ENCODE measurements at places on chromosomes 3 and 15. TPM values are rescaled to one million over a fixed set of nuclear protein-coding genes. Genes with fewer than 3 reads are reported as not detected.

DNA sequence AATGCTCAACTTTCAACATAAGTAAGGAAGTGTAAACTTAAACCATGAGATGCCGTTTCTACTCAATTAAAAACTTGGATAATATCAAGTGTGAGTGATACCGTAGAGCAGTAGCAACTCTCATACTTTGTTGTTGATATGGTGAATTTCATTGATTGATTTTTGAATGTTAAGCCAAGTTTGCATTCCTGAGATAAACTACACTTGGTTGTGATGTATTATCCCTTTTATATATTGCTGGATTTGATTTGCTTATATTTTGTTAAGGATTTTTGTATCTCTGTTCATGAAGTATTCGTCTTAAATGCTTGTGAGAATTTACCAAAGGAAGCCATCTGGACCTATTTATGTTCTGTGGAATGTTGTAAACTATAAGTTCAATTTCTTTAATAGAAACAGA, 21.7 kb downstream of the SLMAP start:
- H3K27ac ChIP-seq: no peak overlapping the region
- no peak overlapping the region for H3K4me3 ChIP-seq
- no peaks in the 10 kb centered on the region for H3K27me3 ChIP-seq
- DNase-seq: no peak

DNA sequence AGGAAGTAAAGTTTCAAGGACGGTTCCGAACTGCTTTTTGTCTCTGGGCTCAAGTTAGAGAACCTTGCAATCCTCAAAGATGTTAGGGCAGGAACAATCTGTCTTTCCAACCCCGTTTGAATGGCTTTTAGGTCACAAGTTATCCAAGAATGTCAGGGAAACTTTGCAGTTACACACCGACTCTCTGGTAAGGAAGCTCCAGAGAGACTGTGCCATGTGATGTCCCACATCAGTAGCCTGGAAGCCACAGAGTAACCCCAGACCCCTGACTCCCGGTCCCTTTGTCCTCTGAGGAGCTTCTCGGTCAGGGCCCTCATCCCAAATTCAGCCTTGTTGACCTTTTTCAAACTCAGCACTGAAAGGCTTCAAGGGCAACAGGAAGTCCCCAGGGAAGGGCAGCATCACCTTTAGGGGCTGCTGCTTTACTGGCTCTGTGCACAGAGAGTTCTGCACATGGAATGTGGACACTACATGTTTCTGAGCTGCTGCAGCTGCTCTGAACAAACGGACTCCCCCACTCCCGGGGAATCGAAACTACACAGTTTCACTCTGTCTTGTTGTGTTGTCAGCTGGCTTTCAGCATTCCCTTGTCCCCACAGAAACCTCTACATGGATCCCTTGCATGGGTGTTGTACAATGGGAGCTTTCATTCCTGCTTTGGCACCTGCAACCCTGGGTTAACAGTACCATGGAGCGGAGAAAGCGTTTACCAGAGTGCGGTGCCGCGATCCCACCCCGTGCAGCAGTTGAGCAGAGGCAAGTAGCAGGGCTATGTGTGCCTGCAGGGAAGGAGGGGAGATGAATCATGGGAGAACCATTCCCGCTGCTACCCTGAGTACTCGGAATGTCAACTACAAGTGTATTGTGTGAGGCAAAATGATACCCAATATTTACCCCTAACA, 408.2 kb upstream of the THBS1 start:
- peak overlapping the region; percentile 19 for H3K27ac ChIP-seq
- H3K27me3 ChIP-seq: no peaks in the 10 kb centered on the region
- H3K4me1 ChIP-seq: peaks cover 25% of the 10 kb centered on the region
- DNase-seq: no peak
- H3K36me3 ChIP-seq: no peaks in the 10 kb centered on the region

DNA sequence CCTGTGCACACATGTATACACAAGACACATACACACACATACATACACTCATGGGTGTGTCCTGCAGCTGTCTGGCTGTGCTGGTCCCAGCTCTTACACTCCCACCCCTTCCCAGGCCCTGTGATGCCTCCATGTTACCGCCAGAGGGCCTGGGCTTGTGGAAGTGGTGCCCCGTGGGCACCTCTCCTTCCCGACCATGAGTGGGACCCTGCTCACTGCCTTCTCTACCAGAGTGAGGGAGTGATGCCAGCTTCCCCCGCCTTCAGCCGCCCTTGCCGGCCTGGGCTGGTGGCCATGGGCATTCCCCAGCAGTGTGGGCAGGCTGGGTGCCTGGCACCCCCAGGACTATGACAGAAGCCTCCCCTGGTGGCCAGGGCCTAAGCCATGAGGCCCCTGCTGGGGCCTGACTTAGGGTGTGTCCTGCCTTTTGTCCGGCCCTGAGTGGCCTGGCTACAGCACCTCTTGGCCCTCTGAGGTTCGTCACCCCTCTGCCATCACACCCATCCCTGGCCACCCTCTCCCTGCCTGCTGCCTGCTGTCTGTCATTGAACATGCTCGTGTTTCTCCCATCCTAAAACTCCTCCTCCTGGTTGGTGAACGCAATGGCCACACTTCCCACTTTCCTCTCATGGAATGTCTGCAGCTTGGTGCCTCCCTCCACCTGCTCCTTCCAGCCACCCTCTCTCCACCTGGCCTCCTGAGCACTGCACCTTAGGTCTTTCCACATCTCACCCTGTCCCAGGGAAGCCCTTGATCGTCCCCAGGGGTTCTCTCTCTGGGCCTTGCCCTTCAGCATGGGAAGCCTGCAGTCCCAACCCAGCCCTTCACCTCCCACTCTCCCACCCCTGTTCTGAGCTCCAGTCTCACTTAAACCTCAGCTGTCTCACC, 14.6 kb downstream of the HDAC11 start:
- H3K4me1 ChIP-seq: peaks cover 8% of the 10 kb centered on the region
- H3K36me3 ChIP-seq: peaks cover 12% of the 10 kb centered on the region
- H3K27me3 ChIP-seq: no peaks in the 10 kb centered on the region
- no peak for DNase-seq

- DNase-seq: no peak
- no peaks in the 10 kb centered on the region for H3K27me3 ChIP-seq
- H3K27ac ChIP-seq: no peak overlapping the region
- no peaks in the 10 kb centered on the region for H3K36me3 ChIP-seq
- H3K4me1 ChIP-seq: no peaks in the 10 kb centered on the region
Observed at GRCh38 chr3:142817897-142818296, 71.0 kb downstream of the PCOLCE2 start.

DNA sequence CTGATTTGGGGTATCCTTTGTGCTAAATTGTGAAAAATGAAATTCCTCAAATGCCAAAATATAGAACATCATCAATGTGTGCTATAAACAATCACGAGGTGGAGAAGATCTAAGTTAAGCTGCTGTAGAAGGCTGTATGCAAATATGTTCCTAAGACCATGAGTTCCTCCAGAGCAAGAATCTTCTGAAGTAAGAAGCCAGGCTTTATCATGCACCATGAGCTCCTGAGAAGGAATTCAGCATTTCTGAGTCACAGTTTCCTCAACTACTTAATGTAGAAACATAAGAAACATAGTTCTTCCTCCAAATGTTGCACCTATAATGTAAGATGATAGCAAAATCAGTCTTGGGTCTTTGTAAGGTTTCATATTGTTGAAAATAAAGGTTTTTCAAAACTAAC, 241.7 kb upstream of the MDFIC2 start:
- no peaks in the 10 kb centered on the region for H3K27me3 ChIP-seq
- no peaks in the 10 kb centered on the region for H3K4me1 ChIP-seq
- no peak overlapping the region for H3K4me3 ChIP-seq
- H3K36me3 ChIP-seq: no peaks in the 10 kb centered on the region
- no peak for DNase-seq

DNA sequence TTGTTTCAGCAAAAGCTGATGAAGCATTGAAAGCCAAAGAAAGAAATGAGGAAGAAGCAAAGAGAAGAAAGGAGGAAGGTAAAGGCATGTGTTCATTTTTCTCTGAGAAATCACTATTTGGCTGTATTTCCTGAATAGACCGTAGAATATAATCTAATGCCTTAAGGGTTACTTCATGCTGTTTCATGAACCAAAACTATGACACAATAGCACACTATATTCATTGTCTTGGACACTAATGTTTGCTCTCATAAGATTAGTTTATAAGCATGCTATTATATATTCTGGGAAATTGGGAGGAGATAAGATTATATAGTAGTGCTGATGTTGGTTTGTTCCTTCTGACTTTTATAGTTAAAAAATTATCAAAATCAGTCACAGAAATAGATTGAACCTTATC, 110.1 kb upstream of the MLF1 start:
- H3K27ac ChIP-seq: no peak overlapping the region
- no peaks in the 10 kb centered on the region for H3K36me3 ChIP-seq

GRCh38 chr3:127457094-127457475, 133.4 kb downstream of the TPRA1 start:
- peaks cover 26% of the 10 kb centered on the region for H3K4me1 ChIP-seq
- peaks cover 11% of the 10 kb centered on the region for H3K27me3 ChIP-seq
- H3K27ac ChIP-seq: no peak overlapping the region
- no peak for DNase-seq

GRCh38 chr3:45954306-45954705, 11.0 kb downstream of the CXCR6 start:
- peaks cover 48% of the 10 kb centered on the region for H3K4me1 ChIP-seq
- H3K4me3 ChIP-seq: no peak overlapping the region
- no peaks in the 10 kb centered on the region for H3K27me3 ChIP-seq
- DNase-seq: no peak

DNA sequence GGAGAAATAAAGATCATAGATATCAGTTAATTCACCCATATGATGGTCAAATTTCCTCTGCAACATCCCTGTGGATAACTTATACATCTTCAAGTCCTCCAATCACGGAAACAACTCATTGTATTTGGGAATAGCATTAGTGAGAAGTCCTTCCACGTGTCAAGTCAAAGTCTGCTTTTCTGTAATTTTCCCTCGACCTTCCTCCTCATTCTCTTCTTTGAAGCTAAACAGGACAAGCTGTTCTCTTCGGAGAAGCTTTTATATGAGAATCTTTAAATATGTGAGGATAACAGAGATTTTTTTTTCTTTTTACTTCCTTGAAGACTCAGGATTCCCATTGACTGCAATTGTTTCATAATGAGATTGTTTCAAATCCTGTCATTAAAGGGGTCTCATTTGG, 230.4 kb downstream of the ZPLD1 start:
- H3K36me3 ChIP-seq: no peaks in the 10 kb centered on the region
- H3K27me3 ChIP-seq: no peaks in the 10 kb centered on the region
- no peak overlapping the region for H3K27ac ChIP-seq
- no peaks in the 10 kb centered on the region for H3K4me1 ChIP-seq
- DNase-seq: no peak

GRCh38 chr3:195260280-195260905, 10.6 kb downstream of the XXYLT1 start:
- peaks cover 49% of the 10 kb centered on the region for H3K4me1 ChIP-seq
- peak; percentile 93 for DNase-seq
- peak overlapping the region; percentile 94 for H3K27ac ChIP-seq
- peak overlapping the region; percentile 81 for H3K4me3 ChIP-seq
- H3K36me3 ChIP-seq: no peaks in the 10 kb centered on the region

DNA sequence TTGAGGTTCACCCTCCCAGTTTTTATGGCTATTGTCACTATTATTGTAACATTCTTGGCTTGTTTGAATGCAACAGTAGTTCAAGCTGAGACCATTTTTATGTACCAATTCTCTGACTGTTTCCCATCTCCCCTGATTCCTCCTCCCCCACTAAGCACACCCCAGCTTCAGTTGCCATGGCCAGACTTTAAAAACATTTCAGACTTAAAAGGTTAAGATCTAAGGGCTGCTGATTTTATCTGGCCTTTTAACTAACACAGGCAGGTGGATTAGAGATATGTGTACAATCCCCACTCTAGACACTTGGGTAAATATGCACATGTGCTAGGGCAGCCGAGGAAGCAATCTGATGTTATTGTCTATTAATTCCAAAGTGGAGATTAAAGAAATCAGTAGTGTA, 386.3 kb upstream of the NR2F2 start:
- H3K4me3 ChIP-seq: no peak overlapping the region
- H3K27ac ChIP-seq: no peak overlapping the region
- H3K36me3 ChIP-seq: no peaks in the 10 kb centered on the region
- no peak for DNase-seq
- no peaks in the 10 kb centered on the region for H3K27me3 ChIP-seq

DNA sequence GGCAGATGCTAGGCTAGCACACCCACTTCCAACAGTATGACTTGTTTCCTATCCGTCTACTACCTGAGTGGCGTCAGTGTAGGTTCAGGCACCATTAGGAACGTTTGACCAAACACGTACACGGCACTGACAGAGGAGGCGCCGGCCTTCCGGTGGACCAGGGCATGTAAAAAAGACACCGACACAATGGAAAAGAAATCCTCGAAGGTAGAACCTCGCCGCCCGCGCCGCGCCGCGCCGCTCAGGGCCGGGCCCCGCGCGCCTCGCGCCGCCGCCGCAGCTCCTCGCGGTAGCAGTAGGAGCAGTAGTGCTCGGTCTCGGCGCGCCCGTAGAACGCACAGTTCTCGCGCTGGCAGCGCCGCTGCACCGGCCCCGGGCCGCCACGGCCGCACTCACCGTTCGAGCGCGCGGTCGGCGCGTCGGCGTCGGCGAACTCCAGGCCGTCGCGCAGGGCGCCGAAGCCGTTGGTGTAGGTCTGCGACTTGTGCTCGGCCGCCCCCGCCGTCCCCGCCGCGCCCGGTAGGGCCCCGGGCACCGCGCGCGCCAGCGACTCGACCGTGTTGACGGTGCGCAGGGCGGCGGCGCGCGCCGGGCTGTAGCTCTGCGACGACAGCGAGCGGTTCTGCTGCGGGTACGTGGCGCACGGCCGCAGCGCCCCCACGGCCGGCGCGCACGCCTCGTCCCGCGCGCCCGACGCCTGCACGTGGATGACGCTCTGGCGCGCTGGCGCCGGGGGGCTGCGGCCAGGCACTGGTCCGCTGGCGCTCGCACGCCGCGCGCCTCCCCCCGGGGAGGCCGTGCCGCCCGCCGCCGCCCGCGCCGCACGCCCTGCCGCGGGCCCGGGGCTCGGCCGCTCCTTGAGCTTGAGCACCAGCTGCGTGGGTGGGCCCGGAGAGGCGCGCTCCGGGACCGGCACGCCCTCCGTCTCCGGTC, 156.7 kb downstream of the KLF13 start:
- peak overlapping the region; percentile 56 for H3K4me3 ChIP-seq
- peaks cover 52% of the 10 kb centered on the region for H3K4me1 ChIP-seq
- no peak overlapping the region for H3K27ac ChIP-seq
- DNase-seq: no peak
- H3K27me3 ChIP-seq: no peaks in the 10 kb centered on the region
- H3K36me3 ChIP-seq: no peaks in the 10 kb centered on the region

DNA sequence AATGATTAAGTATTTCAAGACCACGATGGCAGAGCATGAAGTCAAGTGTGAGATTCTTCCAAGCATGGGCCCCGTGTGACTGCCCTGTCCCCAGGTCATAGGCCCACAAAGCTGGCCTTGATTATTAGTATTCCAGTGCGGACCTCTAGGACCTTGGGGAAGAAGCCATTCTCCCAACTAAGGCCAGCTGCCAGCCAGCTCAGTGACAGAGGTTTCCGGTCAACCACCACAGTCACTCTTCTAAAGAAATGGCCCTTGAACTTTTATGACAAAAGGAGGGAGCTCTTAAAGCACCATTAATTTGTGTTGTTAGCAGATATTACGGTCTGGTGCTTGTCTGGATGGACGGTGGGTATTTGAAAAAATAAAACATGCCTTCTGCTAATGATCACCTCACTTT, 28.0 kb downstream of the FAM3D start:
- no peak overlapping the region for H3K4me3 ChIP-seq
- H3K27me3 ChIP-seq: no peaks in the 10 kb centered on the region
- H3K4me1 ChIP-seq: peaks cover 7% of the 10 kb centered on the region
- no peak overlapping the region for H3K27ac ChIP-seq
- no peaks in the 10 kb centered on the region for H3K36me3 ChIP-seq

The GASK1A gene
- total RNA-seq: 10.6 TPM

The ZNF860 gene
- 2.0 TPM for total RNA-seq

The STRIT1 gene
- not detected for total RNA-seq

The GATA2 gene
- total RNA-seq: 50.6 TPM

The TMED3 gene
- total RNA-seq: 75.4 TPM

The TMC3 gene
- 2.7 TPM for total RNA-seq

The HYAL2 gene
- total RNA-seq: 173 TPM

The GAP43 gene
- 4.9 TPM for total RNA-seq

The KBTBD13 gene
- total RNA-seq: not detected
